ENCODE measurements at places on chromosomes 16 and 17. TPM values are rescaled to one million over a fixed set of nuclear protein-coding genes. Genes with fewer than 3 reads are reported as not detected.

Gene FDXR
- total RNA-seq: 52.0 TPM

Gene TMED6
- total RNA-seq: 0.11 TPM

Gene ZFHX3
- 3.3 TPM for total RNA-seq

Gene PRSS53
- total RNA-seq: 2.7 TPM

Gene CACNG3
- not detected for total RNA-seq

Gene DNASE1
- 19.5 TPM for total RNA-seq

Gene MYO15B
- total RNA-seq: 6.3 TPM

Gene PTRH2
- 40.1 TPM for total RNA-seq

Gene ZFP1
- total RNA-seq: 13.1 TPM

Gene PERCC1
- not detected for total RNA-seq

Gene TMC7
- total RNA-seq: 0.50 TPM

Gene NACA2
- total RNA-seq: not detected

Gene SPN
- not detected for total RNA-seq

Gene EXOC3L1
- total RNA-seq: 0.12 TPM

Gene PRKCB
- total RNA-seq: 2.4 TPM

Gene MYOCD
- total RNA-seq: 0.11 TPM

Gene C17orf58
- total RNA-seq: 14.8 TPM

Gene KCNJ18
- total RNA-seq: not detected

All from uterine smooth muscle cell (primary cell).